ENCODE measurements at places on chromosomes 2 and 18.

GRCh38 chr2:172085460-172086159, at the start of gene DLX1:
TSS of gene DLX1 (plus strand) at chr2:172085507. CDS start at chr2:172085678, 171 bp downstream.
- DNase-seq = peak; percentile 52

DNA sequence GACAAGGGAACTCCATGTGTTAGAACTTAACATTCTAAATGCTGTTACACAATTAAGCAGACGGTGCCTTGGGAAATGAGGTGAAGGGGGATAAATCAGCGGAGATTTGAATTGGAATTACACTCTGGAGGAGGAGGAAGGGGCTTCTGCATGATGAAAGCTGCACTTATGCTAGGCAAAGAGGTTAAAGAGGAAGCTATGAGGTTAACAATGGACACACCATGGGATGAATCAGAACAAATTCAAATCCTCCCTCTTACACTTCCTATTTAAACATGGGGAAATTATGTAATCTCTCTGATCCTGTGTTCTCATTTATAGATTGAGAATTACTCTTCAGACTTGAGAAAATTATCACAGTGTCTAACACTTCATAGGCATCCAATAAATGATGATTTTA, 121.5 kb upstream of the SIX2 start:
- DNase-seq = no peak

DNA sequence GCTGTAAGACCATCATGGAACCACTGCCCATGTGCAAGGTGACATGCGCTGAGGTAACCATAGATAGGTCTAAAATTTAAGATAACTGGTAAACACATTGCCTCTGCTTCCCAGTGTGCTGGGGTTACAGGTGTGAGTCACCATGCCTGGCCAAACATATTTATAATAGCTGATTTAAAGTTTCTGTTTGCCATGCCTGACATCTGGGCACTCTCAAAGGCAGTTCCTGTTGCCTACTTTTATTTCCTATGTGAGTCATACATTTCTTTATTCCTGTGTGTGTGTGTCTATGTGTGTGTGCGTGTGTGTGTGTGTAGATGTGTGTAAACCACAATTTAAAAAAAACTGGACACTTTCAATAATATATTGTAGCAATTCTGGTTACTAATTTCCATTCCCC, 415.2 kb upstream of the NETO1 start:
- DNase-seq = no peak

- peak; percentile 51 for DNase-seq
Measured at GRCh38 chr2:121810959-121811853, 55.8 kb downstream of the TSN start.

GRCh38 chr2:188293601-188294351, 2.1 kb downstream of the GULP1 start:
- no peak for DNase-seq

DNA sequence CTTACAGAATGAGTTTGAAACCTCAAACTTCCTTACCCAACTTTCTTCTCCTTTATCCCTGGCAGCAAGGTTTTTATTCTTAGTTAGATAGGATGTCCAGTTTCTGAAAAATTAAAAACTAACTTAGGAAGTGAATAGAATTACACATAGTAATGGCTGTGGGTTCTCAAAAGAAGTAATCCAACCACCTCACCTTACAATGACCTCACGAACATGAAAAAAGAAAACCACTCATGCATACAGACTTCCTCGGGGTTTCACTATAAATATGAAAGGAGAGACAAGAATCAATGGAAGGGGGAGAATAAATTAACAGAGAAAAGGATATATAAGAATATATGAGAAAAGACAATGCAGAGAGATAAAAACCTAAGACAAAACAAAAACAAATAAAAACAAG, 1044.3 kb upstream of the KLHL29 start:
- no peak for DNase-seq

DNA sequence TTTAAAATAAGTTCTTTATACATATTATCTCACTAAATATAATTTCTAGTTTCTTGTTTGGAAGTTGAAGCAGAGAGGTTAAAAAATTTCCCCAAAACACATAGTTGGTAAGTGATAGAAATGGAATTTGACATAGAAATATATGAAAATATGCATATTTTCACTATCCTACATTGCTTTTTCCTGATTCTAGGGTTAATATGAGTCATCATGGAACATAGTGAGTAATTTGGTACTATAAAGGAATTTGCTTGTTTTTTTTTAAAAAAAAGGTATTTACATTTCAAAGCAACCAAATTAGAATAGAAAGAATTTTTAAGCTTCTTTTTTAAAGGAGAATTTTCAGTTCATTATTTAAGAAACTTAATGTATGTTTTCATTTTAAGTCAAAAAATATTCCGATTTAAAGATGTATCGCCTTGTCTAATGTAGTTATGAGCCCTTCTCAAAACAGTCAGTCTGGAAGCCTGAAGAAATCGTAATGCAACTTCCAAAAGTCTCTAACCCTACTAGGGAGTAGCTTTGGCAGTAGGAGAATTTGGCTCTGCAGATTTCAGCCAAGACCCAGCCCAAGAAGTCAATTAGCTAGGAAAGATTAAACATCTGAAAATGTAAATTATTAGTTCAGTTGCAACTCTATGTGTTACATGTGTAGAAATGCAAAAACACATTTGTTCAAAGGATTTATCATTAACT, 147.3 kb downstream of the RDH14 start:
- no peak for DNase-seq

DNA sequence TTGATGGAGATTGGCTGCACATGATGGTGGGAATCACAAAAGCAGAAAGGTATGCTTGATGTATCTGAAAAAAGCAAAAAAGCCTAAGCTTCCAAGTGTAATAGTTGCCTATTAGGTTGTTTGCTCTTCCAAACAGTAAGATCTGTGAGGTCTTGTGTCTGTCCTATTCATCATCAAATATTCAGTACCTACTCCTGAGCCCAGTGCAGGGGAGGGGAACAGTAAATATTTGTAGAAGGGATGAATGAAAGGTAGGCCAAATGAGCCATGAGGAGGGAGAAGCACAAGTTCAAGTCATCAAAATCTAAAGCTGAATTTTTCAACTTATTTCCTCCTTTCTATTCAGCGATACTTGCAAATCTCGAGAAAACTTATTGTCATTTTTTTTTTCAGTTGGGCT, 153.2 kb upstream of the ETAA1 start:
- no peak for DNase-seq

GRCh38 chr2:142134911-142135310, 4.1 kb upstream of the LRP1B start:
- DNase-seq = no peak

GRCh38 chr2:238449909-238450417, 23.2 kb downstream of the ASB1 start:
- DNase-seq = no peak

- DNase-seq = no peak
Measured at GRCh38 chr18:30920351-30920750, 122.2 kb downstream of the DSC3 start.

DNA sequence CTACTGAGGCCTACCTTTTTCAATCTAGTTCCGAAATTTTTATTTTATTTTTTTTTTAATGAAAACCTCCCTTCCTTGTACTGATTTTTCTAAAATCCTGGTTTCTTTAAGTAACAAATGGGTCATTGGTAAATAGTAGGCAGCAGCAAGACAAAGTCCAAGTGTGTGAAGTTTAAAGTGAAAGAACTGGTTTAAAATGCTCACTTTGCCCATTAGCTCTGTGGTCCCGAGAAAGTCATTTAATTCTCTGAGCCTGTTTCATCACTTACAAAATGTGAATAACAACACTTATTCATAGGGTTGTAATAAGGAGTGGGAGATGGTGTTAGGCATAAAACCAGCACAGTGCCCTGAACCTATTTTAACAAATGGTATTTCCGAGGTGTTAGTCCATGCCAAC, 426.2 kb downstream of the ERBB4 start:
- DNase-seq = no peak

- DNase-seq = no peak
Measured at GRCh38 chr2:150688016-150688415, 200.5 kb upstream of the RND3 start.

DNA sequence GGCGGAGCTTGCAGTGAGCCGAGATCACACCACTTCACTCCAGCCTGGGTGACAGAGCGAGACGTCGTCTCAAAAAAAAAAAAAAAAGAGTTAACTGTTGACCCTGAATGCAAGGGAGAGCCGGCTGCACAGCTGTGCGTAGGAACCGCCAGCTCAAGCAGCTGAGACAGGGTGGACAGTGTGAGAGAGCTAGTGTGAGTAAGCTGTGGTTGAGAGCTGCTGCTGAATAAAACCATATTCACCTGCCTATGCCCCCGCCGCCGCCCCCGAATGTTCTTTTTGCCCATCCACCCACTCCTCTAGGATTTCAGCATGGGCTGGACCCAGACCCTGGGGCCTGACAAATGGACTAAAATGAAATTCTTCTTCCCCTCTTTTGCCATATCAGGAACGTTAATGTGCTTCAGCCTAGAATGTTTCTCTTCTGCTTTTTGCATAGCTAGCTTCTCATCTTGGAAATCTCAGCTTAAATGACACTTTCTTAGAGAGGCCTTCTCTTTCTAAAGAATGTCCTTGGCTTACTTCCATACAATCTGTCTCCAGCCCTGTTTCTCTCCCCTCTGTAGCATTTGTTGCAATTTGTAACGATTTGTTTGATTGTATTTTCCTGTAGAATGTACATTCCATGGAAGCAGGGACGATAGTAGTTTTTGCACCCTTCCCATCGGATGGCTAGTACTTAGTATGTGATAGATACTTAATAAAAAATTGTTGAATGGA, 142.7 kb downstream of the KLHL14 start:
- no peak for DNase-seq

GRCh38 chr2:76314271-76315020, 603.7 kb upstream of the GCFC2 start:
- DNase-seq = no peak

DNA sequence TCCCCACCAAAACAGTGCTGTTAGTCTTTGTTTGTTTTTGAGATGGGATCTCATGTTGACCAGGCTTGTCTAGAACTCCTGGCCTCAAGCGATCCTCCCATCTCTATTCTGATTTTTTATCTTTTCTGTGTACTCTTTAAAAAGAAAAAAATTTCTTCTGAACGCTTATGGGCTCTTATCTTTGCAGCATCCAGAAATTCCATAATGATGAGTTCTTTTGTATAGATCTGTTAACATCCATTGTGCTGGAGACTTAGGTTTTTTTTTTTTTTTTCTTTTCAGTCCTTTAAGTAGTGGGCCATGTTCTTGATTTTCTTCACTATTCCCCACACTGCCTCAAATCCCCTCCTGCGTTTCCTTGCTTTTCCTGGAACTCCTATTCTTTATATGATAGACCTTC, 31.0 kb downstream of the RBBP8 start:
- no peak for DNase-seq

- no peak for DNase-seq
Measured at GRCh38 chr2:102331311-102331980, 20.1 kb downstream of the IL1RL1 start.

DNA sequence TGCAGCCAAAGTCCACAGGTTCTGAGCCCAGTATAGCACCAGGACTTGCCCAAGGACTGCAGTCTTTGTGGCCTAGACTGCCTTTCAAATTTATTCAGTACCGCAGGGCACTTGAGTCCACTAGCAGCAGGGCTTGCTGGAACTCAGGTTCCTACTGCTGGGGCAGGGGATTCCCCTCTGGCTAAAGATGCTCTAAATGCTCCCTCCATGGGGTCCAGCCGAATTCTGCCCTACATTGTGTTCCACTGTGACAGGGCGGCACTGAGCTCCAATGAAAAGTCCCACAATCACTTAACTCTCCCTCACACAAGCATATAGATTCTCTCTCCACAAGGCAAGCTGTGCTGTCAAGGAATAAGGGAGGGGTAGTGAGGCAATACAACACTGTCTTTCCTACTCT, 518.1 kb upstream of the VRK2 start:
- DNase-seq = no peak

DNA sequence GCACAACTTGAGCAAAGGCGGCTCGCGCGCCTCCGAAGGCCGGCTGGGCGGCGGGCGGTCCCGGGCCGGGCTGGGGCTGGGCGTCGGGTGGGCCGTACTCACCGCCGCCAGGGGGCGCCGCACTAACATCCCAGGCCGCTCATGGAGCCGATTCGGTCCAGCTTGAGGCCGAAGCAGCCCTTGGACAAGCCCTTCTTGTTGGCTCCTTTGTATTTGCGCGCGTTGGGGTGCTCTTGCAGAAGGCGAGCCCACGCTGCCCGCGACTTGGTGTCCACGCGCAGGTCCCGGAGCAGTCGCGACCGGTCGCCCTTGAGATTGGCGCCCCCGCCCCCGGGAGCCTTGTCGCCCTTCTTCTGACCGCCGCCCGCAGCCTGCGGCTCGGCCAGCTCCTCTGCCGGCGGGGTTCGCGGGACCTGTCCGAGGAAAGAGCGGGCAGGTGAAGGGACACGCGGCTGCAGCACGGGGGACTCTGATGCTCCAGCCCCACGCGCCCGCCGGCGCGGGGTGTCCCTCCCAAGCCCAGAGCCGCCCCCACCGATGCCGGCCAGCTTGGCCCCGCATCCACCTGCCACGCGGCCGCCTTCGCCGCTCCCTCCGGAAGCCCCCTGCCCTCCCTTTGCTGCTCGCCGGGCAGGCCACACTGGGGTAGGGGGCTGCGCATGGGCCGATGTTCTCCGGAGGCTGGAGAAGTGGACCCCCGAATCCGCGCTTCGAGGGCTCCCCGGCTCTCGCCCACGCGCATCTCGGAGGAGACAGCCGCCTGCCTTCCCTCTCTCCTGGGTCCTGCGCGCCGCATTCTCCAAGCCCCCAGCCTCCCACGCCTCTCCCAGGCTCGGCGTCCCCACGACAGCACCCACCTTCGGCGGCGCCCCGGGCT, 655 bp downstream of the NPPC start:
- DNase-seq = no peak

DNA sequence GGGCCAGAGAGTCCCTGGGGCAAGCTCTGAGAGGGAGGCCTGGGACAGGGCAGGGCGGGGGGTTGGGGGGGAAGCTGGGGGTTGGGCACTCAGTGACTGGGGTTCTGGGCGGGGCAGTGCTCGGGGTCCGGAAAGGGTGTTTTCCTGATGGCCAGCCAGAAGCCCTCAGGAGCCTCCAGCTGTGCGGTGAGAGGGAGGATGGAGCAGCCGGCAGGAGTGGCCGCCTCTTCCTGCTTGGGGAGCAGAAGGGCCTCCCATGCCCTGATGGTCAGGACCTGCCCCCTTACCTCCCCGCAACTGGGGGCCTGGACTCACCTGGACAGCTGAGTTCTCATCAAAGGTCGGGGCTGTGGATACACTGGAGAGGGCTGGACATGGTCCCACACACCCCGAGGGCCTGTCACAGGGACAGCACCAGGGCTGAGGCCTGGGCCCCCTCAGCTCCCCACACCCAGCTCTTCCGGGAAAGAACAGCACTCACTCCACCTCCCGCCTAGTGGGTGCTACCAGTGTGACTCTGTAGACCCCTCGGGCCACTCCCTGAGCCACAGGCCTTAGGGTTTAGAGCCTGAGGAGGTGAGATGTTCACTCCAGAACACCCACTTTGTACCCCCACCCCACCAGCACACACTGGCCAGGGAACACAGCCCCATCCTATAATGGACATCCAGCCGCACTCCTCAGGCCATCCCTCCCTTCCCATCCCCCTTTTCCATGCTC, 6.7 kb downstream of the SFTPB start:
- no peak for DNase-seq

Measured in NCI-H2171 (cell line).